Activated CD4-positive, CD25-positive, alpha-beta regulatory T cell (primary cell): ENCODE measurements at places on chromosomes 2 and 18.

GRCh38 chr18:13530879-13531387, 195.4 kb downstream of the FAM210A start:
- no peak for DNase-seq

DNA sequence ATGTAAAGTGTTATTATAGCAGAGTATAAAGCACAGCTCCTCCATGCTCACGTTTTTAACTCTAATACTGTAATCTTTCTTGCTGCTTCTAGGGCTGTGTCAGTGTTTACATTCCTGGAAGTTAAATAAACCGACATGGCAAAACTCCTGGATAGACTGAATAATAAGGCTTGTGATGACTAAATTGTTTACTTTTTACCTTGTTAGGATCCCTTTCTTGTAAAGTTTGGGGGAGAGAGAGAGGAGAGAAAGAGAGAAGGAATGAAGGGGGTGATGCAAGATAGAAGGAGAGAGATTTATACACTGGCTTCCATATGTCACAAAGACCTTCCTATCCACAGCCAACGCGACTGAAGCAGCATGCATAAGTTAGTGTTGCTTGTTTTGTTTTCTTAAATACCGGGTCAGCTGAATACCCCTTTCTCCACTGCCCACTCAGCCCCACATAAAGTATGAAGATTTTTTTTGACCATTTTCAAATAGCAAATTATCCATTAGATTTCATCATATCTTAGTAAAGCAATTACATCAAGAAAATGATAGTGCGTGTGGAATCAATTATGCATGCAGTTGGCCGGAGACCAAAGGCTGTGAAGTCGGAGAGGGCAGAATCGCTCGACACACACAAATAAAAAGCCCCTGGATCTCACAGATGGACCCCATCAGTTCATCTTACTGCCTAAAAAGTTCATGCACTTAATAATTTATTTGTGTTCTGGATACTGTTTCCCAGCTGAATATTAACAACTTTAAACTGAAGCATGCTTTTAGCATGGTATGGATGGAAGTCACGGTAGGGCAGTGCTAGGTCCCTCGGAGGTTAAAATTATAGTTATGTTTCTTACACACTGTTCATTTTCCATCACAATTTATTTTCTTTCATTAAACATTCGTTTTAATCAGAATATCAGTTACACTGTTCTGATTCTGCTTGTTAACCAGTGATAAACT, 20.1 kb downstream of the BCL11A start:
- DNase-seq = no peak

- no peak for DNase-seq
Observed at GRCh38 chr2:68371138-68371537, 6.1 kb downstream of the PLEK start.

DNA sequence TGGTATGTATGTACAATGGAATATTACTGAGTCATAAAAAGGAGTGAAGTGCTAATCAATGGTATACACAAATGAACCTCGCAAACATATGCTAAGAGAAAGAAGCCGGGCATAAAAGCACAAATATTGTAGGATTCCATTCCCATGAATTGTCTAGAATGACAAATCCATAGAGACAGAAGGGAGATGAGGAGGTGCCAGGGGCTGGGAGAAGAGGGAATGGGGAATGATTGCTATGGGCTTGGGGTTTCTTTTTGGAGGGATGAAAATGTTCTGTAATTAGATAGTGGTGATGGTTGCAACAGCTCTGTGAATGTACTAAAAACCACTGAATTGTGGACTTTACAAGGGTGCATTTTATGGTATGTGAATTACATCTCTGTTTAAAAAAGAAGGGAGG, 73.5 kb downstream of the GLI2 start:
- DNase-seq = no peak

DNA sequence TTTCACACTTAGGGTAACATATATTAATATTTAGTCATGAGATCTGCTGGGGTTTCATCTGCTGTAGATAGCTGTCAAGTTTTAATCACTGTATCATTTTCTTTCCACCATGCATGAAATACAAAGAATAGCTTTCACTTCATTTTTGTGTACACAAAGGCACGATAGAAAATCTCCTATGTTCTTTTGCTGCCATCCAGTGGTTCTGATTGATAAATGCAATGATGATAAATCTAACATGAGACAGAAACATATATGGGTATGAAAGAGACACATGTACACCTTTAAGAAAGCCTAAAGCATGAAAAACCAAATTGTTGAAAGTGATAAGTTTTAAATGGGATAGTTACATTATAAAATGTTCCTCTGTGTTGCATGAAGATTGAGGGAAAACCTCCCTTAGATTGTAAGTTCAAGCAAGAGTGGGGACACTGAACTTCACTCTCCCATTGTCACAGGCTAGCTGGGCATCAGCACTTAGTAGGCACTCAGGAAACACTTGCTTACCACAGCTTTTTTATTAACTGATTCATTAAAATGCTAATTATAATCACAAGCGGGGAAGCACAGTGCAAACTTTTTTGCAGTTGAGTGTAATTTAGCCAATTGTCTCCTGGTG, 31.2 kb downstream of the C1D start:
- DNase-seq = no peak

- DNase-seq = no peak
Observed at GRCh38 chr2:2914252-2914651, 463.4 kb downstream of the EIPR1 start.

DNA sequence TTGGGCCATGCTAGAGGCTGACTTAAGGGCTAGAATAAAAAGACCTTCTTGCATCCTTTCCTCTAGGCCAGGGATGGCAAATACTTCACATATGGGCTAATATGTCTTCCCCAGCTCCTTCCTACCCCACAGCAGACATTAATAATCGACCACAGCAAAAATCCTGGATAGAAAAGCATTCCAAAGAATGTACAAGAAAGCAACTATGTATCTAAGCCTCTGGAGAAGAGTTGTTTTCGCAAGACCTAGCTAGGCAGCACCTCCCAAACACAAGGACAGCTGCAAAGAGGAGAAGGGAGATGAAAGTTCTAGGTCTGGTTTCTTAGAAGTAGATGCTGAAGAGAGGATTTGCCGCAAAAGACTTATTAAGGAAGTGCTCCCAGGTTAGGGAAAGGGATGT, 372.6 kb downstream of the SLC4A3 start:
- DNase-seq = no peak

DNA sequence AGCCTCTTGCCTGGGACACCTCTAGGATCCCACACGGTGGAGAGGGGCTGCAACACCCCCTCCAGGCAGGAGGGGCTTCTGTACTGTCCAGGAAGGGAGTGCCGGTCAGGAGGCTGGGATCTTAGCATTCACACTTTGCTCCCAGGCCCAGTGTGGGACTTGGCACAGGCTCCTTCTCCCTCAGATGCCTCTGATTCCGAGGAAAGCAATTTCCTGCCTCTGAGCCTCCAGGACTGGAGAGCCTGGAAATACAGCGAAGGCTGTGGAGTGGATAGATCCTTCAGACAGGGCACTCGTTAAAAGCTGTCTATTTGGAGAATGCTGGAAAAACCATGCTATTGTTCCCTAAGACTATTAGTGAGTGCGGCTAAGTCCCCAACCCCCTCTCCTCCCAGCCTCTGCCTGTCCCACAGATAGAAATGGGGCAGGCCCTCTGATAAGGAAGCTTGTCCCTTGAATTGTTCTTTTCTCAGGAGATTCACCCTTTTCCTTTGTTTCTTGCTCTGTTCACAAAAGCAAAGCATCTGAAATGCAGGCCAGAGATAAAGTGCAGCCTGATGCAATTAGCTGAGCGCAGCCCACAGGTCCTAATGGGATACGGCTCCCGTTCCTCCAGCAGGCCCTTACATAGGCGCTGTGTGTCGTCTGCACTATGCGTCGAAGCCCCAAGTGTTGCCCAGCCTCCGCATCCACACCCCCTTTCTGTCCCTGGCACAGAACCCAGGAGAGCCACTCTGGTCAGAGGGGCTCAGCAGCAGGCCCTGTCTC, 252.2 kb downstream of the KLHL29 start:
- DNase-seq = no peak

- no peak for DNase-seq
Observed at GRCh38 chr2:120448436-120448835, 102.5 kb downstream of the INHBB start.

- DNase-seq = no peak
Observed at GRCh38 chr2:2739231-2739795, 408.2 kb upstream of the MYT1L start.

DNA sequence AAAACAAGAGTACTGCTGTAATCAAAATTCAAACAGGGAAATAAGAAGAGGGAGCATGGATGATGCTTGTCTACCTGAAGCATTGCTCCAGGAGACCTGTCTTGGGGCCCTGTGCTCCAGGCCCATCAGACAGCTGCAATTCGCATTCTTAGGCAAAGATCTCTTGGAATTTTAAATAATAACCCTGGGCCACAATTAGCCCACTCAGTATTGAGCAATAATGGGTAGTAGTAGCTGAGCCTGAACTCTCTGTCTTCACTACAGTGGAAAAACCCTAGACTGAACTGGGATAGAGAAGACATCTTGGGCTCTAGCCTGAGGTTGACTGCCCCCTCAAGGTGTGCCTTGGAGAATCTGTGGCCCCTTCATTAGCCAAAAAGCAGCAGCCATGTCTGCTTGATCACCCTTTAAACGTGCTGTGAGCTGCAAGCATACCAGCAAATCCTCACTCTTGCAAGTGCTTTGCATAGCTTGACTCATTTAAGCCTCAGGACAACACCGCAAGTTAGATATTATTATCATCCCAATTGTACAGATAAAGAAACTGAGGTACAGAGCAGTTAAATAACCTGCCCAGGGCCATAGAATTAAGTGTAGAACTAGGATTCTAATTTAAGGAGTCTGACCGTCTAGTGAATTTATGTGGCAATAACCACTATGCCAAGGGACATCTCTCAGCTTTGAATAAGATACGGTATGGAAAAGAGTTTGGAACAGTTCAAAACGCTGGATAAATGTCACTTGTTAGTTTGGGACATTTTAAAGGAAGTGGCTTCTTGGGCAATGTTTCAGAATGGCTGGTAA, 69.0 kb downstream of the DDX1 start:
- DNase-seq = no peak

DNA sequence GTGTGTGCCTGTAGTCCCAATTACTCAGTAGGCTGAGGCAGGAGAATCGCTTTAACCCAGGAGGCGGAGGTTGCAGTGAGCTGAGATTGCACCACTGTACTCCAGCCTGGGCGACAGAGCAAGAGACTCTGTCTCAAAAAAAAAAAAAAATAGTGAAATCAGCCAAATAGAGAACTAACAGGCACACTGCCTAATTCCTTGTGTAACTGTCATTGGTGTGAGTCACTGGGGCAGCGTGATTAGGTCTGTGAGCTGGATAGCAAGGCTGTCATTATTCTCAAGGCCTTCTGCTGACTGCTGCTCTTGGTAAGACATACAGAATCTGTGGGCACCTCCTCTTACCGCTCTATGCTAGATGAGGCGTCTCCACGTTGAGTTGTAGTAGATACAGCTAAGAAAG, 270.3 kb downstream of the NEDD4L start:
- no peak for DNase-seq

GRCh38 chr2:30332791-30333453, 101.6 kb downstream of the LBH start:
- no peak for DNase-seq

DNA sequence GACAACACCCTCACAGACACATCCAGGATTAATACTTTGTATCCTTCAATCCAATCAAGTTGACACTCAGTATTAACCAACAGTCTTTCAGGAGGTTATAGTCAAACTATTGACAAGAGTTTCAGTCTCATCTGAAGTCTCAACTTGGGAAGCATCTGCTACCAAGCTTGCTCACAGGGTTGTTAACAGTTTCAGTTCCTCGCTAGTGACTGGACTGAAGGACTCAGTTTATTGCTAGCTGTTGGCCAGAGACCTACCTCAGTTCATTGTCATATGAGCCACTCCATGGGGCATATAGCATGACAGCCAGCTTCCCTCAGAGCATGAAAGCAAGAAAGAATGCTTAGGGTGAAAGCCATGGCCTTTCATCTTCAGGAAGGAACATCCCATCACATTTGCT, 228.6 kb downstream of the EPHA4 start:
- DNase-seq = no peak

DNA sequence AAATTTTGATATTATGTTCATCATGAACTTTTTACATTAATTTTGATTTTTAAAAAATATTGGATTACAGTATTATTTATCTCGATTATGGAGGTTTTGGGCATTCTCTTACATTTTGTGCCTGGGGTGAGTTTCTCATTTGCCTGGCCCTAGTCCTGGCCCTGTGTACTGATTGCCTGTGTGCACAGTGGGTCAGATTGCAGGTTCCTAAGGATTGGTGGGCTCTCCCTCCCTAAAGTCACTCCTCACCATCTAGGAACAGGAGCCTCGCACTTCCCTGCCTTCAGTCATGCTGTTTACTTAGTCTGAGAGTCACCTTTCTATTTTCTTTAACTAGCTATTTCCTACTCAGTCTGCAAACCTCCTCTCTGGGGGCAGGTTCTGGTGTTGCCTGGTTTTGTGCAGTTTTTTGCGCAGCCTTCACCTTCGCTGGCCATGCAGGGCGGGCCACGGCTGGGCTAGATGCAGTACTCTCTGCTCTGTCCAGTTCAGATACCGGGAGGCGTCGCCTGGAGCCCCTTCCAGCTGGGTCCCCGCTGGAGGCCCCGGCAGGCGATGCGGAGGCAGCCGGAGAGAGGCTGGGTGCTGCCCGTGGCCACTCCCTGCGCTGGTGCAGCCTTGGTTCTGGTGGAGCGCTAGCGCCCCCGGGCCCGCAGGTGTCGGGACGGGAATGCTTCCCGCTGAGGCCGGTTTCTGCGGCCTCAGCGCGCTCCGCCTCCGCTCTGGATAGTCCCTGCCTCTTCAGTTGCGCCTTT, 23.3 kb upstream of the MC5R start:
- DNase-seq = peak; percentile 14

- DNase-seq = no peak
Observed at GRCh38 chr2:41999592-42000281, 48.1 kb upstream of the PKDCC start.

DNA sequence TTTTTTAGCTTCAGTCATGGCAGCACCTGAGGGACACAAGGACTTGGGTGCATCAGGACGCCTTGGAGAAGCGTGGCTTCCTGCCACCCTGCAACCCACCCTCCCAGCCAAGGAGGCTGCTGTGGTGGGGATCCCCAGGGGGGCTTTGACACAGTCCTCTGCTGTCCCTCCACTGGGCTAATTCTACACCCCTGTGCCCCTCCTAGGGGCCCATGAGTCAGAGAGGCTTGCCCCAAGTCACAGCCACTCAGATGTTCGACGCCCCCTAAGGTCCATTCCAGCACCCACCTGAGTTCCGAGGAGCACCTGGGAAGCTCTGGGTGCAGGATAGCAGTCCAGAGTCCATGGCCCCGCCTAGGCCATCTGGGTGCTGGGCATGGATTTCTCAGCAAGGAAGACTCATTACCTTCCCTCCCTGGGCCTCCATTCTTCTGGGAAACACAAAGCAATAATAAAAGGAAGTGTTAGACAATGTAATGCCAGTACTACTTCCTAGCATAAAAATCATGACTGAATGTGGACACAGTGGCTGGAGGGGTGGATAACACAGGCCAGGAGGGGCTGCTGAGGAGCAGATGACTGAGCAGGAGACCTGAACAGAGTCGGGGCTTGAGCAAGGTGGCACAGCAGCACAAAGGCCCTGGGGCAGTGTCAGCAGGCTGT, 3.7 kb downstream of the ALPG start:
- DNase-seq = no peak
